Islet precursor cell (in vitro differentiated cells): ENCODE measurements at places on chromosomes 3 and 15.

GRCh38 chr3:181610973-181611265 is 100.8 kb upstream of the SOX2 start:
- no peak for DNase-seq

- peak; percentile 34 for DNase-seq
These were observed 18.7 kb upstream of the RPP14 start for GRCh38 chr3:58287354-58287753.

GRCh38 chr3:39801216-39801615 is 8.2 kb upstream of the MYRIP start:
- no peak for DNase-seq

- no peak for DNase-seq
These were observed 373.4 kb downstream of the OCA2 start for GRCh38 chr15:27725731-27726130.

DNA sequence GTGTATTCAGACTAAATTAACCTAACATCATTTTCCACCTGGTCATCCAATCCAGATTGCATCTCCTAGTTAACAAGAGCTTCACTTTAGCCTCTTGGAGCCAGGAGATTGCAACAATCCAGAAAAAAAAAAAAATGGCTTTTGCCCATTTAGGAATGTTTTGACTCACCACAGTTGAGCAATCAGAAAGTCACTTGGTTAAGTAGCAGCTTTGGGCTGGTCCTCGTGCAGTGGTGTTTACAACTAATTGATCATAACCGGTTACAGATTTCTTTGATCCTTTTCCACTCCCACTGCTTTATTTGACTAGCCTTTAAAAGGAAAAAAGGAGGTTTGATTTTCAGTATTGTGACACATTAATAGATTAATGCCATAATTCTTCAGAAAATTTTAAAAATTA is 688.8 kb upstream of the CCDC54 start:
- DNase-seq, result peak; percentile 73

GRCh38 chr3:119620899-119621298 is 23.2 kb downstream of the PLA1A start:
- no peak for DNase-seq

DNA sequence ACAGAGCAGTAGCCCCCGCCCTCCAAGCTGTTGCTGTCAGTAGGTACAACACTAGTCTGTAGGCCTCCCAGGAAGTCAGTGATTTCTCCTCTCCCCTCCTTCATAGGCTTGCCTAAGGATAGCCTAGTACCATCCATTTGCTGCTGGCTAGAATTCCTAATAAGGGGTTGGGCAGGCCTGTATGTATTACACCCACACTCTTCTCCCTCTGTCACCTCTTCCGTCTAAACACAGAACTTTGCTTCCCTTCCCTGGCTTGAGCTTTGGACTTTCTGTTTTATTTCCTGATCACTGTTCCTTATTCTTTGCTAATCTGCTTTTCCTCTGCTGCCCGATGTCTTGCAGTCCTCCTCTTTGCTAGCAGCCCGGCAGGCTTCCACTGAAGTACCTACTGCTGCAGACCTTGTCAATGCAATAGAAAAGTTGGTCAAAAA is 93.4 kb upstream of the UMPS start:
- no peak for DNase-seq

GRCh38 chr3:147200545-147200944 is 205.8 kb downstream of the ZIC4 start:
- DNase-seq, result no peak

DNA sequence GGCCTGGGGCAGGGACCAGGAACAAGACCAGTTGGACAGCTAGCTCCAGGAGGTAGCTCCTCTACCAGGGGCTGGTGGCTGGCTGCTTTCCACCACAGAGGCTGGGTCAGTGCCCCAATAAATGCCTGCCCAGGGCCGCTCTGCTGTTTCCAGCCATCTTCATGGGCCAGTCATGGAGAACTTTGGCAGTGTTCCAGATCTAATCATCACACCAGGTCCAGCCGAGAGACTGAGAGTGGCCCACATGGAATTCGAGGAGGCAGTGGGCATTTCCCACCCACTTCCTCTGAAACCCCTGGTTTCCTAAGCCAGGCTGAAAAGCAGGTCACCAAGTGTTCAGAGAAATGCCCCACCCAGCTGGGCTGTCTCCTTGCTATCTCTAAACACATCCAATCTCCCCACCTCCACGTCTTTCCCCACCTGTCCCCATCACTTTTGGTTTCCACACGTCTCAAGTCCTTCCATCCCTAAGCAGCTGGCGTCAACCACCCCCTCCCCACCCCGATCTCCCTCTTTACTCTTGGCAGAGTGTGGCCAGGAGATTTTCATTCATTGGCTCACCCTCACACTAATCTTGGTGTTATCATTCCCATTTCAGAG is 190.0 kb upstream of the LINGO1 start:
- DNase-seq, result no peak

DNA sequence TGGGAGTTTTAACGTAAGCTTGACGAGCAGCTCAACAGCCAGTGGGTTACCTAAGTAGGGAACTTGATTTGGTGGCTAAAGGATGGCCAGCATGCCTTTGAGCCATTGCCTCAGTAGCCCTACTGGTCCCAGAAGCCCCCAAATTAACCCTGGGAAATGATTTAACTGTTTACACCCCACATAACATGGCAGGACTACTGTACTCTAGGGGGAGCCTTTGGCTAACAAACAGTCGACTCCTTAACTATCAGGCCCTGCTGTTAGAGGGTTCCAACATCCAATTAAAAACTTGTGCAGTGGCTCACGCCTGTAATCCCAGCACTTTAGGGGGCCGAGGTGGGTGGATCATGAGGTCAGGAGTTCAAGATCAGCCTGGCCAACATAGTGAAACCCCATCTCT is 9.4 kb upstream of the SMCO1 start:
- DNase-seq, result no peak

- no peak for DNase-seq
These were observed 65.6 kb upstream of the HEG1 start for GRCh38 chr3:125121246-125122010.
